H54 (cell line): ENCODE measurements at places on chromosomes 5 and 9.
A peak's percentile ranks its signal among the peaks of the same experiment; 100 is the strongest.

- no peak for DNase-seq
Observed at GRCh38 chr5:30194595-30194994, 998.9 kb upstream of the CDH6 start.

- DNase-seq: no peak
Observed at GRCh38 chr9:21591221-21592062, 109.3 kb upstream of the IFNE start.

DNA sequence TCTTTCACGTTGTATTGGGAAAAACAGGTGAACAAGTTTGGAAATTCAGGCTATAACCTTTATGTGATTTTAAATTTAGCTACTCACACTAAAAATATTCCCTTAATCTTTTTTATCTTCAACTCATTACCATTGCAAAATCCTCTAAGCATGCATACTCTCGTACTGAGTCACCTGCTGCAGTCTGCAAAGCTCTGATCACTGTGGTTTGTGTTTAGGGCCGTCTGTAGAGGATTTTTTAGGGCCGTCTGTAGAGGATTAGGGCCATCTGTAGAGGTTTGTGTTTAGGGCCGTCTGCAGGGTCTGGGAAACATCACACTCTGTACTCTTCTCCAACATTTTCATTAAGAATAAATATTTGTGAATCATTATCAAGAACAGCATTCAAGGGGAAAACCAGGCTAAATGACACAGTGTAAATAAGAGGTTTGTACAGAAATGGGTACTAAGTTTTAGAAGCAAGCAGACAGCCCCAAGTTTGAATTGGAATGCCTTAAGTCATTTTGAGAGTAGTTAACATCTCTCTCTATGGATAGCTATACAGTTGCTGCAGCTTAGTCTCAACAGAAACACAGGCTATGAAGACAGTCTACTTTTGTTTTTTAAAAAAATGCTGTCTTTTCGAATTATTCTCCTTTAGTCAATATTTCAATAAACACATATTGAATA, 155.0 kb upstream of the TSLP start:
- peak; percentile 12 for DNase-seq

DNA sequence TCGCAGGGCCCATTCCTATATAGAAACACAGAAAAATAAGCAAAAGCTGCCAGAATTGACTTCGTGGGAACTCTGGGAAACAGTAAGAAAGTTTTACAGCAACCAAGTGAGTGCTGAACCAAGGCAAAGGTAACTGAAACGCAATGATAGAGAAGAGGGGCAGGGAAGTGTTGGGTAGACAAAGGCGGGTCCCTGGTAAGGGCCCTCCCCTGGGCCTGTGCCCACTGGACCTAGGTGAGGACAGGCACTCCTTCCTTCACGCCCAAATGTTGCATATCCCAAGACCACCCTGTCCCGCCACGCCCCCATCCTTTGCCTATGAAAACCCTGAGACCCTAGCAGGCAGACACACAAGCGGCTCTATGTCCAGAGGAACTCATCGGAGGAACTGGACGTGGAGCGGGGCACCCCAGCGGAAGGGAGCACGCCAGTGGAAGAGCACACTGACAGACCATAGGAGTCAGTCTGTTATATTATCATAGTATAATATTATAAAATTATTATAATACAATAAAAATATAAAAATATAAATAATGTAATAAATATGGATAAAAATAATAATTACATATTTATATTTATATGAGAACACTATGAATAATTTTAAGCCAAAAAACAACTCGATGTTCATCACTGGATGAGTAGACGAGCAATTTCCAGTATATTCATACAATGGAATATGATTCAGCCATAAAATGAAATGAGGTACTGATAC, 27.9 kb downstream of the CDKN2A start:
- no peak for DNase-seq

DNA sequence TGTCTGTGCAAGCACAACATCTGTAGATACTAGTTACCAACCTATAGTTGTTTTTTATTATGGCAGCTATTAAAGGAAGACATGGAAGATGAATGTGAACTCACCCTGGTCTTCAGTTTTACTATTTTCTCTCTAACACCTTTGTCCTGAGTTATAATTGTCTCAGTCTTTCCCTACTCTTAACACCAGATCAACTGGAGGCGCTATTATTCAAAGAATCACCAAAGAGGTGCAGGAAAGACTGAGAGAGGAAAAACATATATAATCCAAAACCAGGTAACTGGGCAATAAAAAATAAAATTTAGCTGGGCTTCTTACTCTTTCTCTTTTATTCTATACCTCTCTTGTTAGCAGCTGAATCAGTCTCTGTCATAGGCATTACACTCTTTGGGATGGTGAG, 134.2 kb upstream of the C6 start:
- no peak for DNase-seq
